NCI-H460 (cell line): ENCODE measurements at places on chromosomes 6 and 20.

- DNase-seq: no peak
These were observed 104.1 kb downstream of the SH3BGRL2 start for GRCh38 chr6:79735183-79735582.

- no peak for DNase-seq
These were observed 8.7 kb upstream of the OSER1 start for GRCh38 chr20:44219170-44219730.

GRCh38 chr20:42485556-42485955, 704.1 kb downstream of the PTPRT start:
- no peak for DNase-seq

GRCh38 chr6:69487688-69488087, 309.1 kb downstream of the LMBRD1 start:
- no peak for DNase-seq

DNA sequence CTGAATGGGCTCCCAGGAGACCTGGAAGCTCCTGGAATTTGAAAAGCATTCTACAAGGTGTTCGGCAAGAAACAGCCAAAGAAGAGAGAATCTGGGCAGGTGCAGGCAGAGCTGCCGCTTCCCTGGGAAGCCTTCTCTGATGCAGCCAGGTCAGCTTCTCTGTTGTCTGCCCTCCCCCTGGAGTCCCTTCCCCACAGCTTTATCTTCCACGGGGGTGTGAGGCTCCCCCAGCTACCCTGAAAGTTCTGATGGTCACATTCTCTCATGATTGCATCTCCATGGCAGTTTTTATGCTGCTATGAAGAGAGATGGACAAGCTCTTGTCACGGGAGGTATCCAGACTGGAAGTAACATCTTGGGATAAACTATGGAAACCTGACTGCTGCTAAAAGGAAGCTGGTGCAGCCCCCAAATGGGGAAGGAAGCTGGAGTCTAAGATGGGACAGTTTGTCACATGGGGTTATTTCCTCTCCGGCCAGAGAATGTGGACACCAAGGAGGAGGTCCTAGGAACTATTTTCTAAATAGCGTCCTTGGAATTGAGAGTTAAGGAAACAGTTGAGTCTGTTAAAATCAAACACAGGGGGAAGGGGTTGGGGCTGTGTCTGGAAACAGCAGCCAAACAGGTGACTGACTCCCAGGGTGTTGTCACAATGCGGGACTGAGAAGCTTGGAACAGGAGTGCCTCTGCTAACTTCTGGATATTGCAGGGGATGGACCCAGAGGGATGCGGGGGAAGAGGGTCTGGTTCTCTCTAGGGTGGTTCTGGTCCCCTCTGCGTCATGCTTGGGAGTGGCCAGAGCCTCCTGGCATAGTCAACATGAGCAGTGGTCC, 91.1 kb downstream of the ASXL1 start:
- no peak for DNase-seq

DNA sequence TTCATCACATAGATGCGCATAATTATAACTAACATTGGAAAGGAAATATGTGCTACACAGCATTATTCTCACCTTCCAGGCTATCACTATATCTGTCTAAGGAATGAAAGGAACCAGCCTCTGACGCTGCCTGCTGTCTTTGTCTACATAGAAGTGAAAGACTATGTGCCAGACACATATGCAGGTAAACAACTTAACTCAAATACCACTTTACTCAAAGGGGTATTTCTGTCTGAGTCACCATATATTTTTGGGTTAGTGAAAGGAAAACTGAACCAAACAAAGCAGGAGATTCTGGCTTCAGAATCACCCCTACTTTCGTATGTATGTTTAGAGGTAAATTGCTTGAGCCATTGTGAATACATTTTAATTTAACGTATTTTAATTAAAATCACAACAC, 328.6 kb upstream of the PLCB4 start:
- DNase-seq: no peak

DNA sequence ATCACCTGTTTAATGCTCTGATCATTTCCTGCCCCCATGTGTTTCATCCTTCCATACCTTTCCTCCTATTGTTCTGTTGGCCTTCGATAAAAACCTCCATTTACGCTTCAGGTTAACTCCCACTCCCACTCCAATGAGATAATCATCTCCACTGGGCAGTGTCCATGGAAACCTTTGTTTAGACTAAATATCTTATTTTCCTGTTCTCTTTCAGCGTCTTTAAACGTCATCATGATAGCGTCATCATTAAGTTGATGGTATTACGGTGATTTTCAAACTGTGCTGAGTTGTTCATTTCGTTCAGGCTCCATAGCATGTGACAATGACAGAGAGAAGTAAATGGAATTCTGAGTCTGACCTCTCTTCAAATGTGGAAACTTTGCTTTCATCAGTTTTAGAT, 970.5 kb upstream of the SLC35B3 start:
- no peak for DNase-seq

DNA sequence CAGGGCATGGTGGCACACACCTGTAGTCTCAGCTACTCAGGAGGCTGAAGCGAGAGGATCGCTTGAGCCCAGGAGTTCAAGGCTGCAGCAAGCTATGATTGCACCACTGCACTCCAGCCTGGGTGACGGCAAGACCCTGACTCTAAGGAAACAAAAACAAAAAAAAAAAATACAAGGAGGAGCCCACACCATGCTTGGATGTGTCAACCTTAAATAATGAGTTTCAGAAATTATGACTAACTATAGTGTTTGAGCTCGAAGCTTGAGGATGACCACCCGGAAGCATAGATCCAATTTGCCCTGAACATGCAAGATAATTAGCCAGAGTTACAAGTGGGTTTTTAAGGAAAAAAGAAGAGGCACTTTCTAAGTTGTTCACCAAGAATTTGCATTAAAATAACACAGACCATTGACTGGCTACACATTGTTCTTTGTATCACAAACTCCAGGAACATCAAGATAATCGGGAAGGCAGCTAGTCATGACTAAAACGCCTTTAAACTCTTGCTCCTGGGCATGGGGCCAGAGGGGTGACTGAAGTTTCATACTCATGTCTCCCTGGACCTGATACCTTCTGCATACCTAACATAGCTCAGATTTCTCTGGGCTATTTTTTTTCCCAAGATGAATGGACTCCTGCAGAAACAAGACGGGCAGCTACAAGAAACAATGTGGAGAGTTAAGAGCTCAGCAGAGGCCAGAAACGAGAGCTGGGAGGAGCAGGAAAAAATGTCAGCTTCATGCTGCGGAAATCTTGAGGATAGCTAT, 289.6 kb downstream of the PREX1 start:
- DNase-seq: no peak

- DNase-seq: no peak
These were observed 8.6 kb upstream of the ADGRF5 start for GRCh38 chr6:46930331-46930730.

DNA sequence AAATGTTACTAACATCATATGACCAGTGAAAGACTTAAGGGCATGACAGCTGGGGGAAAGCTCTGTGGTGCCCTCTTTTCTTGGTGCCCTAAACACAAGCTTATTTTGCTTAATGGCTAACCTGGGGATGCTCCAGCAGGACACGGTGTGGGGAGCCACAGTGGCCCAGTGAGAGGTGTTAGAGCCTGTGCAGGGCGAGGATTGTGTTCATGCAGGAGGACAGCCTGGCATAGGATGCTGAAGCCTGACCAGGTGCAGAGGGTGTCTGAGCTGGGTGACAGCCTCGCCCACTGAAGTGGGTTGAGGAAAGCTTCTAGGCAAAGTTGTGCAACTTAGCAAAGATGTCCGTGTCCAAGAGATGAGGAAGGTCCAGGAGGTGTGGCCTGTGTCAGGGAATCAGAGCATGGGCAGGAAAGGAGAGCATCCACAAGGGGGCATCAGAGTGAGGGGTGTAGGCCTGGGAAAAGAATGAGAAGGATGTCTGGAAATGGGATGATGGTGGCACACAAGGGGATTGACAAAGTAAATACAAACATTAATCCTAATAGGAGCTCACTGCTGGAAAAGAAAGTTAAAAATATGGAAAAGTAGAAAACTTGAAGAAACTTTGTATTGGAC, 33.9 kb downstream of the SLC17A4 start:
- DNase-seq: peak; percentile 36

- no peak for DNase-seq
These were observed 298.5 kb upstream of the TBX18 start for GRCh38 chr6:85062884-85063283.

- DNase-seq: no peak
These were observed 406.4 kb downstream of the QKI start for GRCh38 chr6:163820745-163821458.

GRCh38 chr6:2221726-2222274, 23.6 kb downstream of the GMDS start:
- DNase-seq: no peak

DNA sequence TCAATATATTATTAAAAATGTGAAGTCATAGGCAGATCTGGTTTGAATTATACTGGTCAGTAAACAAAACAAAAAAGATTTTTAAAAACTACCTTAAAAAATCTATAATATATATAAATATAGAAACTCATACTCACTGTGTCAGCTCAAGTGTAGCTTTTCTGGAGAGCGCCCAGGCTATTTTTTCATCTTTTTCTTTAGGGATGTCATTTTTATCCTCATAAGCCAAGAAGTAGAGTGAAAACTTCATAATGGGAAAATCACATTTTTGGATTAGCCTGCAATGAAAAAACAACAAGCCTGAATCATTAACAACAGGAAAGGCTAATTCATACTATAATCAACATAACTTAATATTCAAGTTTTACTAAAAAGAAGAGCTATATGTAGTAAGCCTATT, 18.7 kb downstream of the GLO1 start:
- no peak for DNase-seq

- DNase-seq: peak; percentile 8
These were observed 343.8 kb upstream of the MMS22L start for GRCh38 chr6:97626671-97627441.

DNA sequence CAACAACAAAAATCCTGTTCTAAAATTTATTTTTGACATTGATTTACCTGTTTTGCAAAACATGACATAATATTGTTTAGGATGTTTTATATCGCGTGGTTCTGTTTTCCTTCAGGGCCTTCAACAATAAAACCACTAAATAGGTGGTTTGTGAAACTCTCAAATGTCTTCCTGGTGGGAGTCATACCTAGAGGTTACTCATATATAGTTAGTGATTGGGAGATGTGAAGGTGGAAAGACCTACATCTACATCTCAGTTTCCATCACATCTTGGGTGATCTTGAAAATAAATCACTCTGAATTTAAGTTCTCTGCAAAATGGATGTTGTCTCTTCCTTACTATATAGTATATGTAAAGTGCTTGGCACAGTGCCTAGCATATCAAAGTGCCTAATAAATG, 22.9 kb downstream of the C6orf62 start:
- no peak for DNase-seq

DNA sequence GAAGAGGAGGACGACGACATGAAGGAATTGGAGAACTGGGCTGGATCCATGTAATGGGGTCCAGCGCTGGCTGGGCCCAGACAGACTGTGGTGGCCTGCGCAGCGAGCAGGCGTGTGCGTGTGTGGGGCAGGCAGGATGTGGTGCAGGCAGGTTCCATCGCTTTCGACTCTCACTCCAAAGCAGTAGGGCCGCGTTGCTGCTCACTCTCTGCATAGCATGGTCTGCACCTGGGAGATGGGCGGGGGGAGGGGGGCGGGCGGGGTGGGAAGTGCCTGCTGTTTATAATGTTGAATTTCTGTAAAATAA, 42.3 kb downstream of the CHMP4B start:
- DNase-seq: no peak

GRCh38 chr6:126051791-126052190, 65.5 kb downstream of the TRMT11 start:
- no peak for DNase-seq

- DNase-seq: peak; percentile 29
These were observed 615 bp upstream of the NTSR1 start for GRCh38 chr20:62707921-62708521.

DNA sequence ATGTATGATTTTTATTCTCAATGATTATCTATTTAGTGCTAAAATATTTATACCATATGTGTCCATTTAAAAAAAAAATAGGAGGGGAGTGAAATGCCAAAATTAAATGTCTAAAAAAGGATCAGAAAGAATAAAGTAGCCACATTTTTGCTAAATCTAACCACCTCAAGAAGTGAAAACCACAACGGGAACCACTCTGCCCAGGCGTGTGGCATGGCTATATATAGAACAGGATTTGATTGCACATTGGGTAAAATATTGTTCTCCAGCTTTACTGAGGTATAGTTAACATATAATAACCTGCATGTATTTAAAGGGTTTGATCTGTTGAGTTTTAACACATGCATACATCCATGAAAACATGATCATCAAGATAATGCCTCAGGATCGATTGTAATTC, 19.0 kb upstream of the AFDN start:
- no peak for DNase-seq
